GF-D8 (cell line): ENCODE measurements at places on chromosomes 3 and 15.

- no peak for DNase-seq
Measured at GRCh38 chr3:109275702-109276293, 40.5 kb downstream of the DPPA2 start.

GRCh38 chr3:82144811-82145210 lies 383.4 kb upstream of the GBE1 start:
- DNase-seq = no peak

- peak; percentile 55 for DNase-seq
Measured at GRCh38 chr15:62066663-62067447, at the start of gene C2CD4A. C2CD4A (plus strand) TSS chr15:62066977; CDS start chr15:62067614, 637 bp downstream.

- DNase-seq = no peak
Measured at GRCh38 chr3:45437383-45437782, 49.0 kb downstream of the LARS2 start.

GRCh38 chr15:92231461-92231860 lies 162.2 kb upstream of the ST8SIA2 start:
- DNase-seq = no peak

- DNase-seq = no peak
Measured at GRCh38 chr15:101570241-101570640, 80.7 kb upstream of the PCSK6 start.

DNA sequence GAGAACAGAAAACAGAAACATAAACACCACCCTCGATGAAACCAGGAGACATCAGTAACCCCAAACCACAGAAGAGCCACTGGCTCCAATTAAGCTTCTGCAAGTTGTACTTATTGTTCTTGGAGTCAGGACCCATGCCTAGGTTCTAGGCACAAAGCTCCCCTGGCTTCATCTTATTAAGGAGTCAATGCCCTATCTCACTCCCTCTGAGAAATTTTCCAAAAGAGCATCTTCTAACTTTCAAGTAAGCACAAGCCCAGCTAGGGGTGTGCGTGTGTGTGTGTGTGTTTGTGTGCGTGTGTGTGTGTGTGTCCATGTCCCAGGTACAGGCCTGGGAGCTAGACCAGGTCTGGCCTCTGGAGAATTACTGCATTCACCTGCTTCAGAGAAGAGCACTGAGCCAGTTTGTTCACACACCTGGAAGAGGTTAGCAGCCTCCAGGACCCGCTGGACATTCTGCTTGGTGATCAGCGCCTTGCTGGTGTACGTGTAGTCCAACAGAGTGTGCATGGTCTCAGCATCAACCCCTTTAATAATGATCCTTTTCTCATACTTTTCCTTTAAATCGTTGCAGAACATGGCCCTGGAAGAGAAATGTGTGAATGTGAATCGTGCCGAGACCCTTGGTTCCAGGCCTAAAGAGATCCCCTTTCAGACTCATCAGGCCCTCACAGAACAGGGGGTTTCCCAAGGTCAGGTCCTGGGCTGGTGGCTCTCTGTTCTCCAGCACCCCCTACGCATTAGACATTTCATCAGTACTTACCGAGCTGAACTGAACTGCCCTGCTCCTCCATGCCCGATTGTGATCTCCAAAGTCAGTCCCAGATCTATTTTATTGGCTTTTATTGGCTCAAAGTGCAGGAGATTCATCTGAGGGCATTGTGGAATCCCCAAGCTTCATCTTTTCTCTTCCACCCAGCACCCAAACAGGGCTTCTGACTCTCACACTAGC lies 27.8 kb downstream of the KLHL6 start:
- DNase-seq = no peak
